SW 1271 (cell line): ENCODE measurements at places on chromosomes 2 and 18.
A peak's percentile ranks its signal among the peaks of the same experiment; 100 is the strongest.

DNA sequence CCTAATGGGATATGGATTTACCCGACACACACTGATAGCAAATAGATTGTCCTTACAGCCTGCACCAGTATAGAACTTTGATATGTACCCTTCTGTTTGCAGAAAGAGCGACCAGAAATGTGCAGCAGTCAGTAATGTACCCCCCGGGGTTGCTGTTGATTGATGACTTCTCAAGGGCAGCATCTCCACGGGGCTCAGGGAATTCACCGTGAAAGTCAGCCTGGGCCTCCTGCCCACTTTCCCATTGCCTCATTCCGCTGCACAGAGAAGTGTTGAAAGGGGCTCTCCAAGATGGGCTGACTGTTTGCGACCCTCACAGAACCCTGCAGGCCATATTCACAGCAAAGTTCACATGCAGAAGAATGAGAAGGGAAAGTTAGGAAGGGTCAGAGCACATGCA, 241.3 kb downstream of the PRKCE start:
- no peak for DNase-seq

- DNase-seq: no peak
These were observed 82.2 kb downstream of the ADD2 start for GRCh38 chr2:70685771-70686171.

- DNase-seq: no peak
These were observed 79.2 kb downstream of the THSD7B start for GRCh38 chr2:136844546-136844945.

DNA sequence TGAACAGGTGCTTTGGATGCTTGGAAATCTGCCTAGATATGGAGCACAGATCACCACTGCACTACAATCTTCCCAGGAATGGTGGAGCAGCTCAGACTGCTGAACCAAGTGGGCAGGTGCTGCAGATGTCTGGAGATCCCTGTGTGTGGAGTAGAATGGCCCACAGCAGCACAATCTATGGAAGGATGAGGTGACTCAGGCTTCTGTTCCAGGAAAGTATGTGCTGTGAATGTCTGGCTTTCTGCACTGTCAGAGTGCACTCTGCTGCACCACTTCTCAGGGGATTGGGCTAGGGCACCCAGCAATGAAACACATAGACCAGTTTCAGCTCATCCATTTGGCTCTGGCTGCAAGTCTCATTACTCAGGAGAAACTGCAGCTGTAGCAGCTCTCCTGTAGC, 865.4 kb upstream of the NXPH2 start:
- no peak for DNase-seq

GRCh38 chr2:98731041-98731893, at the start of gene MGAT4A:
MGAT4A (minus strand) TSS chr2:98731132; CDS start chr2:98726332, 4,800 bp downstream.
- DNase-seq: no peak

DNA sequence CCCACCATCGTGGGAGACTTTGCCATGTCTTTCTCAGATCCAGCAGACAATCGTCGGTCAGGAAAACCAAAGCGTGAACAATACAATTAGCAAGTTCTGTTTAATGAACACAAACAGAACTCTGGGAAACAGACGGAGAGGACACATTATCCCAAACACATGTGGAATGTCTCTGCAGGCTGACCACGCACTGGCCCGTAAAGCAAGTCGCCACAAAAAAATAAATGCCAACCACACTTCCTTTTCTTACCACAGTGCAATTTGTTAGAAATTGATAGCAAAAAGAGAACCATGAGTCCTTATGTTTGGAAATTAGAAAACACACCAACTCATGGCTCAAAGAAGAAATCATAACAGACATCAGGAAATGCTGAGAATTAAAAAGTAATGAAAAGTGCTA, 210.9 kb downstream of the TWIST2 start:
- DNase-seq: no peak

DNA sequence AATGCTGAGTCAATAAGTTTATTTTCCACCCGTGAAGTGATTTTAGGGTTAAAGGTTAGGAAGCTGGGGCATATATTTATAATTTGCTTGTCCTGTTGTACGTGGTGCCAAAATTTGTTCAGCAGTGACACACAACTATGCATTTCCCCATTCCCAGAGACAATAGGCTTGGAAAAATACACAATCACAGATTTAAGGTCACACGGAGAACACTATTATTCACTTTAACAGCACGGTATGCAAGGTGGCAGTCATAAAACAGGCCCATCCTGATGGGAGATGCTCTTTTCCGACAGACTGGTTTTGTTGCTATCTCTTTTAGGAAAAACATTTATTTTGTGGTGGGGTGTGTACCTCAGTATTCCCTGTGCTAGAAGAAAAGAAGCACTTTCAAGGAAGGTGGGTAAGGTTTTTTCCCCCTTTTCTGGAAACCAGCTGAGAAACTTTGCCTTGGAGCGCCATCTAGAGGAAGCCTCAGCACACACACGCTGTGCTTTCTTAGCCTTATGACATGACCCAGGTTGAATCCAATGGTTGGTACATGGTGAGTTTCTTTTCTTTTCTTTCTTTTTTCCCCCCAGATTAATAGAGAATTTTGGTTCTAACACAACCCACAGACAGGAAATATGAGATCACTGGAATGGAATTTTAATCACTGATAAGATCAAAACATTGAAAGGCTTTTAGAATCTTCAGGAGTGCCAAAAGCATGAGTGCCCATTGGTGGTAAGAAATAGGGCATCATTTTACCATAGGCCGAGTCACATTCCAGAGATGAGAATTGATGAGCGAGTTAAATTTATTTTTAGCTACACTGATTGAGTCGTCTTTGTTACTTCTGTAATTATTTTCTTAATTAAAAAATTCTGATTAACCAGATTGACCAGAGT, 332.1 kb downstream of the AGPS start:
- peak; percentile 45 for DNase-seq

DNA sequence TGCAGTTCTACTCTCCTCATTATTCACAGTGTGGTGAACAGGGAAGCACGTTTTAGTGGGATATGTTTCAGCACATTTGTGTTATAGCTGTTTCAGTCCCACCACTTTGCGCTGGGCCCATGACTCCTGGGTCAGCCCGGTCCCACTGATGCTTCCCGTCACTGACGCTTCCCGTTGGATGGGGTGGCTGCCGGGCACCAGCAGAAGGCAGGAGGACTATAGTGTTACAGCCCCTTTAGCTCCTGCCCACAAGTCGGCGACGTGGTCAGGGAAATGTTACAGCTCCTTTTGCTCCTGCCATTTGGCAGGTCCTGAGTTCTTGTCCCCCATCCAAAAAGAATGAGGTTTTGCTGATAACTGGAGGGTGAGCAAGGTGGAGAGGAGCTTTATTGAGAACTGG, 732.2 kb downstream of the NR4A2 start:
- DNase-seq: no peak
